Stimulated activated CD8-positive, alpha-beta memory T cell treated with anti-CD3 and anti-CD28 coated beads, Interleukin-4, amount 100 ng/mL, for 4 hours (primary cell): ENCODE measurements at places on chromosomes 1 and 21.

DNA sequence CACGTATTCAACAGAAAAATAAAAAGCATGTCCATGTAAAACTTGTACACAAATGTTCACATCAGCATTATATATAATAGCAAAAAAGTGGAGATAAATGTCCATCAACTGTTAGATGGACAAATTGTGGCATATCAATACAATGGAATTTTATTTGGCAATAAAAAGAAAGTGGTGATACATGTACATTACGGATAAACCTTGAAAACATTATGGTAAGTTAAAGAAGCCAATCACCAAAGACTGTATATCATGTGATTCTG is 76.9 kb downstream of the EIF4G3 start:
- no peak for DNase-seq

GRCh38 chr1:240927821-240928220 is 315.9 kb upstream of the GREM2 start:
- DNase-seq: no peak

- no peak for DNase-seq
Observed at GRCh38 chr1:33242652-33243051, 13.6 kb upstream of the ZNF362 start.

DNA sequence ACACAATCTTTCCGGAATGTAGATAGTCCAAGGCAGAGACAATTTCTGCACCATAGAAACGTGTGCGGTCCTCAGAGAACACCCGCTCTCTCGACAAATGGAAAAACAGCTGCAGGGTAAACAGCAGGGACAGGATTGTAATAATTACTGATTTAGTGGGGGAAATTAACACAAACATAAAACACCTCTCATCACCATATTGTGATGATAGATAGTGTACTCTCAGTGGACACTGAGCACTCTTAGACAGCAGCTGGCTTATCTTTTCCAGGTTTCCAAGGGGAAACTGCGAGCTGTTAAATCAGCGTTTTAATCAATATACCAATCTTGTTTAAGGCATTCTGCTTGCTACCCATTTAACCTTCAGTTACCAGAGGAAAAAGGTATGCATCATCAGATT is 277.1 kb downstream of the AKT3 start:
- no peak for DNase-seq

- DNase-seq: no peak
Observed at GRCh38 chr1:170067253-170067819, 7.2 kb downstream of the KIFAP3 start.

GRCh38 chr1:204465546-204466415 is 28.8 kb downstream of the PIK3C2B start:
- no peak for DNase-seq

DNA sequence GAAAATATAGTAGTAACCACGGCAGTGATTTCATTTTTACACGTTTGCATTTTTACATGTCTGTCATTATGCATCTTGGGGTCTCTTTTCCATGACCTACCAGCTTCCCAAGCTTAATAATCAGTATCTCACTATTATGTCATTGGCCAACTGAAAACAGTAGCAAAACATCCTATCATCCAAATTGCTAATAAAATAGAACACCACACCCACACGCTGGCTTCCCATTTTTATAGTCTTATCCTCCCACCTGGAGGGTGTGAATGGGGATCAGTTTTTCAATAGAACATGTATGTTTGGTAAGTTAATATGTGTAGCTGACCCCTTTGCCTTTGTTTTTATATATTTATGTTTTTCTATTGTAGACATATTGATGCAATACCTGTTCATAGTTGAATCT is 11.8 kb downstream of the TFF3 start:
- no peak for DNase-seq

DNA sequence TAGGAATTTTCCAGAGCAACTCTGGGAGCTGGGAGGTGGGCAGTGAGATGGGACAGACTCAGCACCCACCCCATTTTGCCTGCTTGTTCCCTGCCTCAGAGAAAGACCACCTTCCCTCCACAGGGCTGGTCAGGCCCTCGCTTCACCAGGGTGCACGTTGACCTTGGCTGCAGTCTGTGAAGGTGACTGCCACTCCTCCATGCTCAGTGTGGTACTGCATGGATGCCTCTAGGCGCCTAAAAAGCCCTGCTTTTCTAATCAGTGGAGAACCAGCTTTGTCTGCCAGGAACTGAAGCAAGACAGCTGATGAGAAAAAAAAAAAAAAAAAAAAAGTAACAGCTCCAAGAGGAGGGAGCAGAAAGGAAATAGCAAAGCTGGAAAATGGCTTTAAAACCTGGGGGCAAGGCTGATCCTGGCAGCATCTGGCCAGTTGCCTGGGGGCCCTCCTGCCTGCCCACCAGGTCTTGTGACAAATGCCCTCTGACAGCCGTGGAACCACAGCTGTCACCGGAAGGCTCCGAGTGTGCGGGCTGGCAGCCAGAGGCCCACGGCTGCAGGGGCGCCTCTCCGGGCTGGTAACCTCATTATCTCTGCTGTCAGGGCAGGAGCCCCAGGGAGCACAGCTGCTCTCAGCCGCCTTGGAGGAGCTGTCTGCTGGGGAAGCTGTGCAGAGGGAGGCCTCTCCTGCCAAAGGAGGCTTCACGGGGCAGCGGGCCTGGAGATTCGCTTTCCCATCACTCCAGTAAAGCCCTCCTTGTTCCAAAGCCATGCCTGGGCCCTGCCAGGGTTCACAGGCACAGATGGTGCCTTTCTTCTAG is 13.7 kb downstream of the KIAA1614 start:
- DNase-seq: no peak

DNA sequence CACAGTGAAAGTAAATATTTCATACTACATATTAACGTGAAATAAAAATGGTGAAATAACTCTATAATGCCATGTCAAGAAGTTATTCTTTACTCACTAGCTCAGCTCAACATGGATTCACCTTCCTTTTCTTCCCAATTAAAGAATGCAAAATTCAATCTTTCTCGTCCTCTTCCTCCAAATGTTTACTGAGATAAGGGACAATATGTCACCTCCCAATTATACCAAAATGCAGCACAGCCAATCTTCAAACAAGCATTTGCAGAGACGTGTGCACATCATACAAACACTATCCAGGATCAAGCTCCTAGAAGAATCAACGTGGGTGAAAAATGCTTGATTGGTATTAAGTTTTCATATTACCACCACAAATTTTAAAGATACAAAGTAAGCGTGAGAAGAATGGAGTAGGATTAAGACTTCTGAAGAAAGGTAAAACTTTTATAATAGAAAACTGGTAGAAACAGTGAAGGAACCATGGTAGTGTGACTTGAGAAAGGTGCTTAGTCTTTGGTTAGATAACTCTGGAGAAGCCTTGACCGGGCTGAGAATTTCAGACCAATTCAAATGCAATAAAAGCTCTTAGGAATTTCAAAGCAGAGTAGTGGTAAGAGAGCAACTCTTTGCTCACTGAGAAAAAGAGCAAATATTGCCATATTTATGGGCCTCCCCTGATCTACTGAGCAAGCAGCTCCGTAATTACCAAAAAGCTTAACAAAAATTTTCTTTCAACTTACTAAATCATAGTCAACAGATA is 7.2 kb downstream of the PTP4A2 start:
- DNase-seq: no peak

DNA sequence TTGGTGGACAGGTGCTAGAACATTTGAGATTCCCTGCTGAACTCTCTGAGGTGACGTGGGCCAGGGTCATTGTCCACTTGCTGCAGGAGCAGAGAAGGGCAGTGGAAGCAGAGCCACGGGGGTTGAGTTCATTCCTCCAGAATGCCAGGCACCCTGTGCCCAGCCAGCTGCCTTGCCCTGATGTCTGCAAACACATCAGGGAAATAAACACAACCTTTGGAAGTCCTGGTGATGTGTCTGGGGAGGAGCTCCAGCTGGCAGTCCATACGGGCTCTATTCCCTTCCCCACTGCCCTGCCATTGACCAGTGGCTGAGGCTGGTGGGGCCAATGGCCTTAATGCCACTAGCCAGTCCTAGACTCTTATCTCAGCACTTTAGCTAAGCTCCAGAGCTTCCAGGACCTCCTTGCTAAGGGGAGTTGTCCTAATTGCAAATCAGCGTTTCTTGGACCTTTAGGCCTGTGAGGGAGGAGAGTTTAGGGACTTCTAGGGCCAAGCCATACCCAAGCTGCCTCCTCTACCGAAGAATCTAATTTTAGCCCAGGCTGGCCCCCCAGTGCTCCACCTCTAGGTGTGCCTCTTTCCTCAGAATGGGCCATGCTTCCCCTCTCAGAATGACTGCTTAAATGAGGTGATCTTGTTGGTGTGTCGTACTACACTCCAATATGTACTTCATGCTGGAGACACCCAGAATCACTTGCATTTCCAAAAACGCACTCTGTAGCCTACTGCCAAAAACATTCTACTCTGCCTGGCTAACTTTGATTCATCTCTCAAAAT is 25.9 kb upstream of the MFSD2A start:
- DNase-seq: no peak

DNA sequence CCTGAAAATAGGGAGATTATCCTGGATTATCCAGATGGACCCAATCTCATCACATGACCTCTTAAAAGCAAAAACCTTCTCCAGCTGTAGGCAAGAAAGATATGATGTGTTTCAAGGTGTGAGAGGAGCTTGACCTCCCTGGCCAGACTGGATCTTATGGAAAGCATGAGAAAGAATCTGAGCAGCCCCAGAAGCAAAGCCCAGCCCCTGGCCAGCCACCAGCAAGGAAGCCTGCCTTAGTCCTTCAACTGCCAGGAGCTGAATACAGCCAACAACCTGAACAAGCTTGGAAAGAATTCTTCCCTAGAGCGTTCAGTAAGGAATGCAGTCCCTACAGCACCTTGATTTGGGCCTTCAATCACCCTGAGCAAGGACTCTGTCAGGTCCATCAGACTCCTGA is 375.0 kb upstream of the CHRM3 start:
- no peak for DNase-seq

DNA sequence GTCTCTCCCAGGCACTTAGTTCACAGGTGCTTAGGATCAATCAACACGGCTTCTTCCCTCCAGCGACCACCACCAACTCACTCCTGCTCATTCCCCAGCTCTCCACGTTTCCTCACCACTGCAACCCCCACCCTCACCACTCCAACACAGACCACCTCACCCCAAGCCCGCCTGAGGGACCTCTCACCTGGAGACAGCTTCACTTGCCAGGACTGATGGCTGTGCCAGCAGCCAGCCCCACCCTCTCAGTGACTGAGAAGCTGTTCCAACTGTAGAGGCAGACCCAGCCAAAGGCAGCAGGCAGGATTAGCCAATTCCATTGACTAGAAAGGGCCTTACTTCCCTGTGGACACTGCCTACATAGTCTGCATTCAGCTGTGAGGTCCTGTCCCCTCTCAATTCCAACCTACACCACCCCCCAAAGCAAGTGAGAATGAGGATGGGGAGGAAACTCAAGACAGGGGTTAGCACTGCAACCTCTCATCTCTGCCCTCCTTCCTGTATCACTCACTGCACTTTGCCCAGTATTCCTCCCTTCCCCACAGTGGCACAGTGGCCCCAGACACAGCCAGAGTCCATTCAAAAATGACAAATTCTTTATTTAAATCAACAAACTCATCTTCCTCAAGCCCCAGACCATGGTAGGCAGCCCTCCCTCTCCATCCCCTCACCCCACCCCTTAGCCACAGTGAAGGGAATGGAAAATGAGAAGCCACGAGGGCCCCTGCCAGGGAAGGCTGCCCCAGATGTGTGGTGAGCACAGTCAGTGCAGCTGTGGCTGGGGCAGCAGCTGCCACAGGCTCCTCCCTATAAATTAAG is 7.6 kb downstream of the TAGLN2 start:
- no peak for DNase-seq

- DNase-seq: no peak
Observed at GRCh38 chr1:213391445-213391844, 340.4 kb downstream of the RPS6KC1 start.

GRCh38 chr1:39488012-39488545 is 3.4 kb upstream of the BMP8A start:
- DNase-seq: no peak

GRCh38 chr1:230541306-230541705 is 101.0 kb upstream of the COG2 start:
- DNase-seq: no peak

GRCh38 chr1:188423073-188423472 is 1594.3 kb downstream of the PLA2G4A start:
- DNase-seq: no peak

- no peak for DNase-seq
Observed at GRCh38 chr1:62727656-62728407, 39.6 kb upstream of the DOCK7 start.

DNA sequence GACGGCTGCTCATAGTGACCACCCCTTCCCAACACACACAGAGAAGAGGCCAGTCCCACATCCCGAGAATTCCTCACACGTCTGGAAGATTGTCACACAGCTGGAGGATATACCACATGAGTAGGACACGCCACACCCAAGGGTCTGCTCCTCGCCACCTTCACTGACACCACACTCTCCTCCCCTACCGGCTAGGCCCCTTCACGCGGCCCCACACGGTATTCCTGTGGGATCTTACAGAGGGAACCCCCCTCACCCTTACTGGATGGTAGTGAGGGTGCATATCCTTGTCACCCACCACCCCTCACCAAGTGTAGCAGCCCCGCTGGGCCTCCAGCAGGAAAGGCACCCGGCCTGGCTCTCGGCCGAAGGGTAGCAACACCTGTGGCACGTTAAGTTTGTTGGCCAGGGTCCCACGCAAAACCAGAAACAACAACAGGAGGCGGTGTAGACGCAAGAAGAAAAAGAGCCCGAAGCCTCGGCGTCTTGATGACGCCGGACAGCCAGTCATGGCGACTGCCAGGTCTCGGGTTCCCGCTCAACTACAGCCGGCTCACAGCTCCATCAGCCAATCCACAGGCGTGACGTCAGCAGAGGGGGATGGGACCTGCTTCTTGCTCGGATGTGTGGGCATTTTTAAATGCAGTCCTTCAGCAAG is at the start of gene NUP210L:
Gene NUP210L, minus strand, starts transcription at position 540 of the 658 bp plus-strand sequence.
- no peak for DNase-seq

- DNase-seq: no peak
Observed at GRCh38 chr1:93702111-93702827, 20.6 kb upstream of the BCAR3 start.

DNA sequence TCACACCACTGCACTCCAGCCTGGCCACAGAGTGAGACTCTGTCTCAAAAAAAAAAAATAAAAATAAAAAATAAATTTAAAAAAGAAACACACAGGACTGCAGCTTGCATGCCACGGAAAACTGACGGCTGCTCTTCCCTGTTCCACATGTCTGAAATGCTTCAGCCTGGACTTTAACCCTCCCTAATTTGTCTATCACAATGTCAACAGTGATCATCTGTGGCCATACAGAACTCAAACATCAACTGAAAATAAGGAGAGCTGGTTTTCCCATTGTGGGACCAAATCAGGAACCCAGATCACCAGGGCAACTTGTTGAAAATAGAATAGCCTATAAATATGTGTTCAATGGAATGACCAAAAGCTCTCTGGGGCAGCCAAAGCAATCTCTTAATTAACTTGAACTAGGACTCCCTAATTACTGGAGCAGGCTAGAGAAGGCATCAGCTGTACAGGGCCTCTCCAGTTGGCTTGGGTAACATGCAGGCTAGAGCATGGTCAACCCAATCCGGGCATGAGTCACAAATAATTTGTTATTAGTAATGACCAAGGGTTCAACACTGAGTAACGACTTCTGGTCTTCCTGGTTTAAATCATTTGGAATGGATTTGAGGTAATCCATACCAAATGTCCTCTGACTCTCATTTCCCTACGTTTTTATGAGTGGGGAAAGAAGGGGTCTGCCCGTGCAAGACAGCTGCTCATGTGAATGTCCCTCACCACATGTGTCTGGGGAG is 62.7 kb upstream of the KAZN start:
- DNase-seq: no peak
